ENCODE measurements at places on chromosomes 16 and 17. TPM values are rescaled to one million over a fixed set of nuclear protein-coding genes. Genes with fewer than 3 reads are reported as not detected.

DNA sequence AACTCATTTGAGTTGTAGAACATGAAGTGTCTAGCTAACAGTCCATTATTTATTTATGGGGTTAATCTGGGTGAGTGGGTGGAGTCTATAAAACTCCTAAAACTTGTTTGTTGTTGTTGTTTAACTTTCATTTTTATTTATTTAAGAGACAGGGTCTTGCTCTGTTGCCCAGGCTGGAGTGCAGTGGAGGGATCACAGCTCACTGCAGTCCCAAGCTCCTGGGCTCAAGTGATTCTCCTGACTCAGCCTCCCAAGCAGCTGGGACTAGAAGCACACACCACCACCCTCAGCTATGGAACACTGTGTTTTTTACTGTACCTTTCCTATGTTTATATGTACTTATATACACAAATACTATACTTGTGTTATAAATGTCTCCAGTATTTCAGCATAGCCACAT lies 77.8 kb upstream of the CLEC18B start:
- DNase-seq = no peak

DNA sequence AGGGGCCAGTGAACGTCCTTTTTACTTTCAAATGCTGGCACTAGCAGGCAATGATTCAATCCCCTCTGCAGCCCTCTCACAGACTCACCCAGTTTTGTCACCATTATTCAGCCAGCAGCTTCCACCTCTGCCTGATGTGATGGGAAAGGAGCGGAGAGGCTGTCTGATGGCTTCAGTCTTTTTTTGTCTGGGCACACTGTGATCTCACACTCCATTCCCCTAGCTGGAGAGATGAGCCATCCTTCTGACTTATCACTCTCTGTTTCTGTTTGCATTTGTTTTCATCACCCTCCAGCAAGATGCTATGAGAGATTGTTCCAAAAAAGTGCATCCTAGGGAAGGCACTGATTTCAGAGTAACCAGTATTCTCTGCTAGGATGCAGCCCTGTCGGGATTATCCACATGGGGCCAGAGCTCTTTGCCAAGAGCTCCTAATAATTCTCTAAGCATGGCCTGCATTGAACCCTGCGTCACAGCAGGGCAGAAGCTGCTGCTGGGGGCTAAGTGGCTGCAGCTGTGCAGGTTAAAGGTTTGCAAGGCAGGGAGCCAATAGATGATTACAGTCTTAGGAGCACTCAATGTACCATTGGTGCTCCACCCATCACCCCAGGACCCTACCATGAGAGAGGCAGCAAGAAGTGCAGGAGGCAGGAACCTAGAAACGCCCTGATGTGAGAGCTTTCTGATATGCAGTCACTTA lies 236.1 kb upstream of the C16orf82 start:
- no peak for DNase-seq

- DNase-seq = no peak
Observed at GRCh38 chr16:15542261-15542660, 100.7 kb downstream of the MARF1 start.

DNA sequence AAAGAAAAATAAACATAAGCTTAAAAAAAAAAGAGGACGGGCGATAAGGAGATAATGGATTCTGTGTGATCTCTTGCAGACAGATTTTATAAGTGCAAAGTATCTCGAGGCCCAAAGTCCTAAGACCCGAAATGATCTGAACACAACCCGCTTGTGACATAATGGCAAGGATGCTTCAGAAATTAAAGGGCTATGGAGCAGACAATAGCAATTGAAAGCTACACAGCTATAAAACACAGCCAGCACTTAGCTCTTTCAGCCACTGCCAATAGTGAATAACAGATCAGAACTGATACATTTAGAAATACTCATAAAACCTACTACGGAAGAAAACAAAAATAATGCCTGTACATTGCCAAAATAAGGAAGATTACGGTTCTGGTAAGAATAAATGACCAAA lies 117.5 kb downstream of the ZFHX3 start:
- DNase-seq = no peak

The SMYD4 gene
- total RNA-seq = 12.2 TPM

The OTOA gene
- 0.13 TPM for total RNA-seq

The FAM234A gene
- total RNA-seq = 109 TPM

GRCh38 chr17:9336817-9337216 lies 238.8 kb downstream of the STX8 start:
- DNase-seq = no peak

DNA sequence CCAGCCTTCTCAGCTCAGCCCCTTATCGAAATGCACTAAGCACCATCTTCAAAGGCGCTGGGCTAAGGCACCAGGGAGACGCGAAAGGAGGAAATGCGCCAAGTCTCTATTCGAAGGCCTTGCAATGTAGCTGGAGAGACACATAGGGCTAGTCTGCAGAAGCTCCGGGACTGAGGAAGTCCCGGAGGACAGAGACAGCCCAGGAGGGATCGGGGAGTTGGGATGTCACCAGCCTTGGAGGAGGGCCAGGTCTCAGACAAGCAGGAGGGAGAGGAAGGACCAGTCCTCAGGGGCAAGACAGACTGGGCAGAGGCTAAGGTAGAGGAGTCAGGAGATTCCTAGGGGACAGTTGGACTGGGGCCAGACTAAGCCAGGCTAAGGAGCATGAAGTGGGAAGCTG lies 8.5 kb downstream of the C17orf100 start:
- no peak for DNase-seq

DNA sequence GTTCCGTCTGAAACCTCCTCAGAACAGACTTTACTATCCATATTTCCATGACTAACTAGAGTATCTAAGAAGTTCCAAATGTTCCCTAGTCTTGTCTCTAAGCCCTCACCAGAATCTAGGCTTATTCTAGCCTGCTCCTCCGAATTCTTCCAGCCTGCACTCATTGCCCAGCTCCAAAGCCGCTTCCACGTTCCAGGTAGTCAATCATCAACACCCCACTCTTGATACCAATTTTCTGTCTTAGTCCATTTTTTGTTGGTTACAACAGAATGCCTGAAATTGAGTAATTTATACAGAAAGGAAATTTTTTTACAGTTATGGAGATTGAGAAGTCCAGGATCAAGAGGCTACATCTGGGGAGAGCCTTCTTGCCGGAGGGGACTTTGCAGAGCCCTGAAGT lies 21.1 kb downstream of the SLC38A8 start:
- no peak for DNase-seq

DNA sequence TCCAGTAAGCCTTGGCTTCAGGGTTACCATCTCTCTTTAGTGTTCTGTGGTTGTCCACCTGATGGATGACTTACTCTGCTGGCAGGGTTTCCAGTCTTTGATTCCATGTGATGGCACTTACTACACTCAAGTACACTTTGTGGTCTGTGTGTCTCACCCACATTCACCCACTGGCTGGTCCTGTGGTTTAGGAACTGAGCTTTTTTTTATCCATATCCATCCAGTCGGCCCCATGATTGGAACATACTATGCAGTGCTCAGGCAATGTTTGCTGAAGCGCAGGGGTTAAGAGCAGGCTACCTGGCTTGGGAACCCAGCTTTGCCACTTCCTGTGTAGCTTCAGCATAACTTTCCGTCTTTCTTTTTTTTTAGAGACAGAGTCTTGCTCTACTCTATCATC lies 2.8 kb upstream of the FUS start:
- no peak for DNase-seq

GRCh38 chr17:29292071-29292991 lies 1.6 kb downstream of the NUFIP2 start:
- DNase-seq = peak; percentile 90

The PIK3R5 gene
- 19.1 TPM for total RNA-seq

GRCh38 chr16:3536851-3537250 lies 36.0 kb downstream of the CLUAP1 start:
- no peak for DNase-seq

The KSR1 gene
- total RNA-seq = 97.3 TPM

- DNase-seq = no peak
Observed at GRCh38 chr16:4699046-4699556, 5.7 kb downstream of the NUDT16L1 start.

DNA sequence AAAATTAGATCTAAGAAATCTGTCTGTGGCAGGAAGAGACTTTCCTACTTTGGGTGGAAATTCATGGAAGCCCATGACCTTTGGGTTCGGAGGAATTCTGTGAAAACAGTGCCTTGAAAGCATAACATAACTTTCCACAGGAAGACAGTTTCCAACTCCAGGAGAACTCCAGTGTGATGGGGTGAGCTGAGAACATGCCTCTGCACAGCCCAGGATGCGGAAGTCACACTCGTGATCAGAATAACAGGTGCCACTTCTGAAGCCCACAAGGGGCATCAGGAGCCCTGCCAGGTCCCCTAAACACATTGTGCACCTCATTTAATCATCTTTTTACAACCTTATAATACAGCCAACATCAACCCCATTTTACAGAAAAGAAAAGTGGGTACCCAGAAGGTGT lies 9.7 kb downstream of the TVP23A start:
- no peak for DNase-seq

DNA sequence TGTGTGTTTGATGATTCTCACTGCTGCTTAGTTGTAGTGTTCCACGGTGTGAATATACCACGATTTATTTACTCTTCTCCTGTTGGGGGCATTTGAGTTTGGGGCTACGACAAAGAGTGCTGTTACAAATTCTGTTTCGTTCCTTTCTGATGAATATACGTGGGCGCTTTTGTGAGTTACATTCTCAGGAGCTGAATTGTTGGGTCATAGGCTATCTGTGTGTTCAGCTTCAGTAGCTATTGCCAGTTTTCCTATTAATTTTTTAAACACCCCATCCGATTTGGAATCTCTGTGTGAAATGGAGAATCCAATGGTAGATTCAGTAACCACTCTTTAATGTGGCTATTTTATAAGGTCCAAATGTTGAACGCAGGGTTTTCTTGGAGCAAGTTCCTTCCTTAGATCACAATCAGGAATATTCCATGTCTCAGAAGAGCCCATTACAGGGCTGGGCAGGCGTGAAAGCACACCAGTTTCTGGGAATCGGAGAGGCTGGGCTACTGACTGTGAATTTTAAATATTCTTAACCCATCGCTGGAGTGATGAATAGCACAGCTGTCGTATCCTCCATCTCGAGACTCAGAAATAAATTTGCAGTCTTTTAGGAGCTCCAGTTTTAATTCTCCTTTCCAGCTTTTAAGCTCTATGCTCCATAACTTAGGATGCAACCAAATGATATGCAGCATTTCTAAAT lies 115.9 kb downstream of the PITPNC1 start:
- DNase-seq = no peak

GRCh38 chr17:14332331-14332730 lies 31.4 kb downstream of the HS3ST3B1 start:
- DNase-seq = no peak

DNA sequence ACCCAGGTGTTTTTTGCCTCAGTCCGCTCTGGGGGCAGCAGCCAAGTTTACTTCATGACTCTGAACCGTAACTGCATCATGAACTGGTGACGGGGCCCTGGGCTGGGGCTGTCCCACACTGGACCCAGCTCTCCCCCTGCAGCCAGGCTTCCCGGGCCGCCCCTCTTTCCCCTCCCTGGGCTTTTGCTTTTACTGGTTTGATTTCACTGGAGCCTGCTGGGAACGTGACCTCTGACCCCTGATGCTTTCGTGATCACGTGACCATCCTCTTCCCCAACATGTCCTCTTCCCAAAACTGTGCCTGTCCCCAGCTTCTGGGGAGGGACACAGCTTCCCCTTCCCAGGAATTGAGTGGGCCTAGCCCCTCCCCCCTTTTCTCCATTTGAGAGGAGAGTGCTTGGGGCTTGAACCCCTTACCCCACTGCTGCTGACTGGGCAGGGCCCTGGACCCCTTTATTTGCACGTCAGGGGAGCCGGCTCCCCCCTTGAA lies 2.1 kb upstream of the C17orf107 start:
- no peak for DNase-seq

GRCh38 chr16:63787014-63787413 lies 1334.8 kb downstream of the CDH11 start:
- no peak for DNase-seq

The CD300E gene
- 2.5 TPM for total RNA-seq

The C1QTNF8 gene
- not detected for total RNA-seq

DNA sequence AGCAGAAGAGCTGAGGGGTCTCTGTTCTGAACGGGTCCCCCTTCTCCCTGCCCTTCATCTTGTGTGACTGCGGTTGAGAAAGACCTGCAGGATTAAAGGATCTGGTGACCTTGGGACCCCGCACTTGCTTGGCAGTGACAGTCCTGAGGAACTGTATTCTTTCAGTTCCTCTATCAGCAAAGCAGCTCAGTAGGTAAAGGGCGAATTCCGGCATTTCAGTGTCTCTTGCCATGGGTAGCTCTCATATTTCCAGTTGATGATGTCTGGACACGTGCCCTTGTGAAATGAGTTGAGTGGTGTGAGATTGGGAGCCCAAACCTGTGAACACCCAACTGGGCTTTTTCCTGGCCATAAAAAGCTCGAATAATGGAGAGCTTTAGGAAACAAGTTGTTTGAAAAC lies 135.7 kb downstream of the PRKCA start:
- DNase-seq = no peak

The PRAC2 gene
- not detected for total RNA-seq

The SMIM36 gene
- total RNA-seq = not detected

The NR1D1 gene
- total RNA-seq = 30.8 TPM

The CACNG5 gene
- total RNA-seq = not detected

- DNase-seq = peak; percentile 71
Observed at GRCh38 chr17:58531661-58532554, 17.5 kb upstream of the MTMR4 start.
